Activated CD4-positive, alpha-beta memory T cell treated with anti-CD3 and anti-CD28 coated beads, Interleukin-2, amount 10 ng/mL, durations not matched to agents 7 days and 5 days (primary cell): ENCODE measurements at places on chromosomes 2 and 18. TPM values are rescaled to one million over a fixed set of nuclear protein-coding genes. Genes with fewer than 3 reads are reported as not detected.

DNA sequence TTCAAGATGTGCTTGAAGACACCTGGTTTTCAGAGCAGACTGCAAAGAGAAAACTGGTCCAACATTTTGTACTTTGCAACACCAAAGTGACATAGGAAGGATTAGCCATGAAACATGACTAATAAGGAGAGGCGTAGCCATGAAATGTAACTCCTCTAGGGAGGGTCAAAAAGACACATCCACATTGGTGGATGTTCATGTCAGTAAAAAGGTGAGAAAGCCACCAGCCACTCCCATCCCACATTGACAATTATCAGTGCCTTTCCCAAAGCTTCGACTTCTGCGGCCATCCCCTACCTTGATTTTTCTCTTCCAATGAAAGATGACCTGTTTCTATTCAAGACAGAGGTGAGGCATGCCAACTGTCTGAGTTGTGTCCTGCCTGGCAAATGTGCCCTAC is 223.2 kb downstream of the ALK start:
- H3K4me3 ChIP-seq, result no peak overlapping the region
- DNase-seq, result no peak
- H3K27ac ChIP-seq, result no peak overlapping the region
- no peaks in the 10 kb centered on the region for H3K36me3 ChIP-seq

GRCh38 chr2:54073796-54074195 is 41.6 kb upstream of the ACYP2 start:
- peak; percentile 32 for DNase-seq
- no peaks in the 10 kb centered on the region for H3K27me3 ChIP-seq
- peaks cover 5% of the 10 kb centered on the region for H3K36me3 ChIP-seq
- no peak overlapping the region for H3K4me3 ChIP-seq
- peak overlapping the region; percentile 4 for H3K27ac ChIP-seq

- no peaks in the 10 kb centered on the region for H3K36me3 ChIP-seq
- no peak overlapping the region for H3K27ac ChIP-seq
- H3K4me1 ChIP-seq, result no peaks in the 10 kb centered on the region
- H3K4me3 ChIP-seq, result no peak overlapping the region
These were observed 6.7 kb upstream of the LRRC30 start for GRCh38 chr18:7224198-7224597.

DNA sequence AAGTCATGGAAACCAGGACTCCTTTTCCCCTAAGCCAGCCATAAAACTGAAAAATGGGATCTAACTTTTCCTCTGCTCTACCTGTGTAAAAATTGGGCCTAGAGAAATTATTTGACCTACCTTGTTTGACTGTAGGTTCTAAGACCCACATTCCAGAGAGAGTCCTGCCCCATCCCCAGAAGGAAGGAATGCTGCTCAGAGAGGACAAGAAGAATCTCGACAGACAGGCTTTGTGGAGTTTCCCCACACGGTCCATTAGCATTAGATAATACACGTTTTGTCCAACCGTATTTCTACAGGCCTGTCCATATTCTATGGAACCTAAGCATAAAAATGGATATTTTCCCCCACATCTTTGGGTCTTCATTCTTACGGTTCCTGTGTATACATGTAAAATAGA is 403.3 kb downstream of the METTL4 start:
- H3K4me3 ChIP-seq, result no peak overlapping the region
- no peak overlapping the region for H3K27ac ChIP-seq
- no peaks in the 10 kb centered on the region for H3K4me1 ChIP-seq
- no peak for DNase-seq
- no peaks in the 10 kb centered on the region for H3K27me3 ChIP-seq
- H3K36me3 ChIP-seq, result no peaks in the 10 kb centered on the region

DNA sequence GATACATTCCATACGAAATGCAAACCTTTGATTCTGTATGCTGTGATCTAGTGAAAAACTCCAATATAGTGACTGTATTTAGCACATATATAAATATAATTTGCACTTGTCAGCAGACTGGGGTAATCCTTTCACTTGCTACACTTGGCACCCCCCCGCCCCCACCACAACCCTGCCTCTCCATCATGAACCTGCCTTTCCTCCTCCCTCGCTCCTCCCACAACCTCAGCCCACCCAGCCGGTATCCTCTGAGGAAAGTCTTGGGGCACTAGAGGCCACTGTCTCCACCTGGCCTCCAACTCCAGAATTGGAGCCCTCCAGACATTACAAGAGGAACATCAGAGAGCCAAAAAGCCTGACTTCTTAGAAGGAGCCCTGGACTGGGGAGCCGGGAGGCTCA is 196.3 kb downstream of the LOXHD1 start:
- no peak for DNase-seq
- no peaks in the 10 kb centered on the region for H3K4me1 ChIP-seq
- H3K27ac ChIP-seq, result no peak overlapping the region
- H3K4me3 ChIP-seq, result no peak overlapping the region
- peaks cover 7% of the 10 kb centered on the region for H3K27me3 ChIP-seq

DNA sequence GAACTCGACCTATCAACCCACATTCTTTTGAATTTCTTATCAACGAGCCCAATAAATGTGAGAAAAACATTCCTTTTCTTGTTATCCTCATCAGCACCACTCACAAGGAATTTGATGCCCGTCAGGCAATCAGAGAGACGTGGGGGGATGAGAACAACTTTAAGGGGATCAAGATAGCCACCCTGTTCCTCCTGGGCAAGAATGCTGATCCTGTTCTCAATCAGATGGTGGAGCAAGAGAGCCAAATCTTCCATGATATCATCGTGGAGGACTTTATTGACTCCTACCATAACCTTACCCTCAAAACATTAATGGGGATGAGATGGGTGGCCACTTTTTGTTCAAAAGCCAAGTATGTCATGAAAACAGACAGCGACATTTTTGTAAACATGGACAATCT is 378.2 kb downstream of the STK39 start:
- H3K27ac ChIP-seq, result no peak overlapping the region
- no peaks in the 10 kb centered on the region for H3K4me1 ChIP-seq
- peaks cover 4% of the 10 kb centered on the region for H3K27me3 ChIP-seq
- H3K36me3 ChIP-seq, result no peaks in the 10 kb centered on the region

- peaks cover 8% of the 10 kb centered on the region for H3K36me3 ChIP-seq
- no peak for DNase-seq
- H3K27ac ChIP-seq, result no peak overlapping the region
These were observed 7.6 kb downstream of the NMUR1 start for GRCh38 chr2:231522418-231523180.

Gene SERPINB11
- not detected for total RNA-seq

Gene FBLN7
- total RNA-seq, result 8.4 TPM

Gene HTR2B
- 0.10 TPM for total RNA-seq

Gene MAB21L4
- not detected for total RNA-seq

Gene RTKN
- 1.1 TPM for total RNA-seq
